Pulmonary artery endothelial cell (primary cell): ENCODE measurements at places on chromosomes 3 and 15. TPM values are rescaled to one million over a fixed set of nuclear protein-coding genes. Genes with fewer than 3 reads are reported as not detected.

DNA sequence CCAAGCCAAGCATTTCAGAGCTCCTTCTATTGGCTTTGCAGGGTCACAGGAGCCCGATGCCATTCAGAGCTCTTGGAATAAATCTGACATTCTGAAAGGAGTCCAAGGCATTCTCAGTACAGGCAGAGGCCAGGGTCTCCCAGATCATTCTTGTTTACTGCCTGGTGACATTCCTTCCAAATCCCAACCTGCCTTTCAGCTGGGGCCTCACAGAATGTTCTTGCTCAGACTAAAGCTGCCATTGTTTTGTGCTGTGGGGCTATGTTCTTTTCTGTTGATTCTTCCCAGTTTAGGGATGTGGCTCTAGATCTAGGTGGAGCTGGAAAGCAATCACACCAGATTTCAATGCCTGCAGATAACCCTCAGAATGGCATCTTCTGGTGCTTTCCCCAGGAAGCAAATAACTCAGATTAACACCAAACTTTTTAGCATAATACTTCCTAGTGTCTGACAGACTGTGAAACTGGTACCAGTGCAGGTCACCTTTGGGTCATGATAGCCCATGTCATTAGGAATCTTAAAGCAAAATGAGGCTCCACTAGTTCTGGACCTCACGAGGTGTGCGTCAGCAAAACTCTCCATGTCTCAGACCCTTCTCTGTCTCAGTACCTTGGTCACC, 166.9 kb downstream of the CHST2 start:
- no peak for DNase-seq

GRCh38 chr3:160874736-160875135, 118.7 kb downstream of the PPM1L start:
- DNase-seq: no peak

DNA sequence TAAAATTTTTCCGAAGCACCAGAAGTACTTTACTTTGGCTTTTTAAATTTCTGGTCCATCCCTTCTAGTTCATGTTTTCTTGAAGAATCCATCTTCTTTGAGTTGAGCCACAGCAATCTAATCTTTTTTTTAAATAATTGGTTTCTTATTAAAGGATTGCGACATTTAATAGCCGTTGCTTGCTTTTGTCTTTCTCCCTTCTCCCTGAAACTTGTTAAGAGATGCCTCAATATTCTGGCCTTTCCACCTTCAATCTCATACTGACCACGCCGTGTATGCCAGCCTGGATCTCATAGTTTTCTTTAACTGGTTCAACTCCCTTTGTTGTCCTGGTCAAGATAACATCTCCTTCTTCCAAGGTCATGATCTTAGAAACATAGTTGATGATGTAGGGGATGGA, 18.4 kb upstream of the RPLP1 start:
- DNase-seq: no peak

DNA sequence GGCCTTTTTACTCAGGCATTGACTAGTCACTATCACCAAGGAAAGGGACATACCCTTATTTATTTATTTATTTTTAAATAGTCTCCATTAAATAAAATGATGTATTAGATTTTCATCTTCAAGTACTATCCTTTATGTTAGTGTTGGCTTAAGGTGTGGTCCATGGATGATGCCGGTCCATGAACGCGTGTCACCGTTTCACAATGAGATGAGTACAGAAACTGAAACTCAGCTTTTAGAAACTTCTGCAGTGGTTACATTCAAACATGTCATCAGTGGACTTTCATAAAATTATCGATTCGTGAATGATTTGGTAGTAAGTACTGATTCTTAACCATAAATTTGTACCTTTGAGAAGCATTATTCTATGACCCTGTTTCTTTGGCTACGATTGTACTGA, 166.6 kb downstream of the SATB1 start:
- DNase-seq: no peak

DNA sequence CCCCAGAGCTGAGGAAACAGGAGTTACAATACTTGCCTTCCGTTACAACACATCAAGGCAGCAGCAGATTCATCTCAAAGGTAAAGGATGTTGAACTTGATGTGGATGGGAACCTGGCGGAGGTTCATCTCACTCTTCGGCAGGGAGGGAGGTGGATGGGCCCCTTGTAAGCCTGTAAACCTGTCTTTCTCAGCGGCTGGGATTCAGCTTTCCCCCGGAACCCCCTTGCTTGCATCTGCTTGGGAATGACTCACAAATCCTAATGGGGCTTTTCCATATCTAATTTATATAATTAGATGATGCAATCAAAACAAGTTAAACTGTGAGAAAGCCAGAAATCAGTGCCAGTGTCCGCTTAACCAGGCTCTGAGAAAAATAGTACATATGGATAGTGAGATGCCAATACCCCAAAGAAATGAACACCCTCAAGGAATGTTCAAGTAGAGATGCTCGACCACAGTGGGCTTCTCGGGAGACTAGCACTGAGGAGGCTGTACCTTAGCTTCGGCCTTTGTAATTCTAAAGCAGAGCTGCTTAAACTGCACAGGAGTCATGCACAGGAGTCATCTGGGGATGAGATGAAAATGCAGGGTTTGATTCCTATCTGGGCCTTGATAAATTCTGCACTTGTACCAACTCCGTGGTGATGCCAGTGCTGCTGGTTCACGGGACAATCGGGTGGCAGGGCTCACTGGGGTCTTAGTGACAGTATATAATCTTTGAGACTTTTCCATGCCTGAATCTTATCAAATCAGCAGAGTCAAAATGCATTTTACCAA, 2.2 kb upstream of the FAM240A start:
- no peak for DNase-seq

GRCh38 chr3:49327485-49327884, 12.4 kb downstream of the USP4 start:
- no peak for DNase-seq

DNA sequence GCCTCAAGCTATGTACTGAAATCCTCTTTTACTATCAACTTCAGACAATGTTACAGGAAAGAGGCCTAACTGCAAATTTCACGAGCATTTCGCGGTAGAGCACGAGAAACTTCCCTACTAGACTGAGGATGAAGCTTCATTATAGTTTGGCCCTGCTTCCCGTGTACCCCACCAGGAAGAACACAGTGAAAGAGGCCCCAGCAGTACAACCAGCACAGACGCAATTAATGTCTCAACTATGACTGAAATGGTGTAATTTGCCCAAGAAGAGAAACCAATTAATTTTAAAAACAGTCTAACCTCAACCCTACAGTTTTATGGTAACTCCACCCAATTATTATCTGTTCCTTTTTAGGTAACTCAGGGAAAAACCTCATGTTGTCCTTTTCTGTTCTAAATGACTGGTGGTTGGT, 12.1 kb downstream of the CHSY1 start:
- no peak for DNase-seq

- DNase-seq: no peak
Measured at GRCh38 chr3:43075904-43076661, 29.8 kb downstream of the POMGNT2 start.

GRCh38 chr3:50154840-50155490, at the start of gene SEMA3F:
Gene SEMA3F (plus strand): TSS chr3:50155324. CDS start chr3:50159623, 4,299 bp downstream.
- DNase-seq: no peak

DNA sequence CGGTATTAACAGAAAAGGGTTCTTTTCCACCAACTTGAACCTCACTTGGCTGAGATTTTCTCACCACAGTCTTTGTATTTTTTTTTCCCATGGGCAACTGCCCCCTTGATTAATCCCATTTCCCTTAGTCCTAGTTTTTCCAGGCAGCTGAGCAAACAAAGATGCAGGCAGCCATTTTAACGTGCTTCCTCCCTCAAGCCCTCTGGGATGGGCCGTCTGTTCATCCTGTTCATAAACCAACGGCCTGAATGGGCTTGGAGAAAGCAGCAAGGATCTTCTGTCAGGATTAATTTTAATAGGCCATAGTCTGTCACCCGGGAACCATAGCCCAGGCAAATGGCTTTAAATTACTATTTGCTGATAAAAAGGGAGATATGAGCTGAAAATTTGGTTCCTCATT, 10.4 kb upstream of the POLR2M start:
- no peak for DNase-seq

DNA sequence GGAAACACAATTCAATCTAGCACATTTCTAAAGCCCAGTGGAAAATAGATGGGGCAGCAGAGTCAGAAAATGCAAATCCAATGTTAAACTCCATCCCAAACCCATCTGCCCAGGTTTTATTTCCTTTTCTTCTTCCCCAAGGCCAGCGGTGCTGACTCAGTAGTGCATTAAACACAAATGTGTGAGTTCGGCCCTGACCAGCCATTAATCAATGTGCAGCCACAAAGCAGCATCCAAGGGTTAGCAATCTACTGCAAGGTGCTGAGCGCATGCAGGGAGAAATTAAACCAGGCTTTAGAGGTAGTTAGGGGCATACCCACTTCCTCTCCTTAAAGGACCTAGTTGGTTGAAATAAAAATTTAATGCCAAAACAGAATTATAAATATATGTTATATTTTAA, 583.3 kb upstream of the PPP2R3A start:
- no peak for DNase-seq

- DNase-seq: no peak
Measured at GRCh38 chr15:29123171-29123570, 146.5 kb downstream of the NSMCE3 start.

- DNase-seq: no peak
Measured at GRCh38 chr15:68639926-68640600, 61.3 kb downstream of the CORO2B start.

- peak; percentile 73 for DNase-seq
Measured at GRCh38 chr3:30347679-30348216, 258.7 kb upstream of the TGFBR2 start.

- DNase-seq: no peak
Measured at GRCh38 chr15:85910834-85911233, 116.1 kb upstream of the KLHL25 start.

DNA sequence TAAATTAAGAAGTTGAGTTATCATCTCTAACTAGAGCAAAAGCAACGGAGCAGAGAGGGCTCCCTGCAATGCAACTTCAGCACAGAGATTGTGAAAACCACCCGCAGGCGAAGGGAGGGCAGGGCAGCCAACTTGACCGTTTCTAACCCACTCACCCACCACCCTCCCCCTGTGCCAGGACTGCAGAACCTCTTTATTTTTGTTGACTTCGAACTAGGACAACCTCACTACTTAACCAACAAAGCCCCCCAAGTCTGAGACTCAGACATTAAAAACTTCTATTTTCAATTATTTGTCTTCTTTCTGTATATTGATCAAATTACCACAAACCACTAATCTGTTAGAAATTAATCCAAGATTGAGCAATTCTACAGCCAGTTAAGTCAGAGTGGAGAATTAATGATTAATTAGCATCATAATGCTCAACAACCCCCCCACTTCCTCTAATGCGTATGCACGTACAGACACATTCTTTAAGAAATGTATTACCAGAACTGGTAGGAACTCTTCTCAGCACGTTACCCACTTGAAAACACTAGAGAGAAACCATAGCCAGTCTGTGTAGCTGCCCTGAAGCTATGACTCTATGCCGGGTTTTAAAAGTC, 2.0 kb downstream of the MGLL start:
- no peak for DNase-seq

DNA sequence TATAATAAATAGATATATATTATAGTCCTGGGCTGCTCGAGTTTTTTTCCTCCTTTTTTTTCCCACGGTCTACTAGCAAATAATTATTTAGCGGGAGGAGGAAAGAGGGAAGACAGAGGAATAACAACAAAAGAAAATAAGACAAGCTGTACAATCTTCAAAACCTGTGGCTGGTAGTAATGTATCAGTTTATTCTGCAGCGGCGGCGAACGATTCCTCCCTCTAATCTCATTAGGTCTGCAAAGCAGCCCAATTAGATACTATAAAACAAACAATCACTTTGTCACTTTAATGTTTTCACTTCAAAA, 390 bp upstream of the TLE3 start:
- no peak for DNase-seq

- DNase-seq: no peak
Measured at GRCh38 chr15:56074481-56075265, 81.3 kb upstream of the NEDD4 start.

Gene IL17RB
- total RNA-seq: not detected in 2 replicates

Gene EFCC1
- 0.25 and 0.26 TPM in 2 replicates for total RNA-seq

Gene TMCO5A
- not detected in 2 replicates for total RNA-seq

Gene TM4SF1
- 1,009 and 1,063 TPM in 2 replicates for total RNA-seq

Gene GOLGA6L2
- not detected in 2 replicates for total RNA-seq

Gene SMCO1
- total RNA-seq: 0.07 TPM in 1 of 2 replicates, not detected in the other

Gene FBXO40
- total RNA-seq: under 0.01 TPM in 1 of 2 replicates, not detected in the other

Gene RASL12
- not detected in 2 replicates for total RNA-seq

Gene IDH2
- total RNA-seq: 59.2 and 135 TPM in 2 replicates

Gene SAMMSON
- not detected in 2 replicates for total RNA-seq
